Gastrocnemius medialis (tissue), 4 donors: ENCODE measurements at places on chromosomes 5 and 9. TPM values are rescaled to one million over a fixed set of nuclear protein-coding genes. Genes with fewer than 3 reads are reported as not detected.

Gene SDHA
- 237 TPM for total RNA-seq

GRCh38 chr9:92147030-92147851 lies 32.0 kb upstream of the SPTLC1 start:
- no peak overlapping the region for H3K4me3 ChIP-seq
- peaks cover 7% of the 10 kb centered on the region for H3K27me3 ChIP-seq
- no peak for DNase-seq
- peak overlapping the region; percentile 50 for H3K27ac ChIP-seq

DNA sequence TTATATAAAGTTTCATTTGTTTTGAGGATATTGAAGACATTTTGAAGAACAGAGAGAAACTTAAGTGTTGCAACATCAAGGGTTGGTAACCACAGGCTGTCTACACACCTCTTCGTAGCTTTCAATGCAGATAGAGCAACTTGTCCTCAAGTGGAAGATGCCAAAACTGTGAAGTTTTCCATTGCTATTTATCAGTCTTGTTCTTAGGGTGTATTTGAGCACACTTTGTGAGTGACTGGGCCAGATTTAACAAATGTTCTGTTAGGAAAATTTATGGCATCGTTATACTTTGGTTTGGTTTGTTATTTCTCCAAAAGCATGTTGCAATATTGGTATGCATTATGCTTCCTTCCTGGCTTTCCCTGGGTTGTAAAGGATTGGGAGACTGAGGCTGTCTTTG lies 31.6 kb downstream of the NNT start:
- no peak overlapping the region for H3K4me3 ChIP-seq
- DNase-seq: no peak
- peak overlapping the region; percentile 34 for H3K27ac ChIP-seq
- H3K36me3 ChIP-seq: no peaks in the 10 kb centered on the region
- H3K4me1 ChIP-seq: peaks cover 59% of the 10 kb centered on the region

DNA sequence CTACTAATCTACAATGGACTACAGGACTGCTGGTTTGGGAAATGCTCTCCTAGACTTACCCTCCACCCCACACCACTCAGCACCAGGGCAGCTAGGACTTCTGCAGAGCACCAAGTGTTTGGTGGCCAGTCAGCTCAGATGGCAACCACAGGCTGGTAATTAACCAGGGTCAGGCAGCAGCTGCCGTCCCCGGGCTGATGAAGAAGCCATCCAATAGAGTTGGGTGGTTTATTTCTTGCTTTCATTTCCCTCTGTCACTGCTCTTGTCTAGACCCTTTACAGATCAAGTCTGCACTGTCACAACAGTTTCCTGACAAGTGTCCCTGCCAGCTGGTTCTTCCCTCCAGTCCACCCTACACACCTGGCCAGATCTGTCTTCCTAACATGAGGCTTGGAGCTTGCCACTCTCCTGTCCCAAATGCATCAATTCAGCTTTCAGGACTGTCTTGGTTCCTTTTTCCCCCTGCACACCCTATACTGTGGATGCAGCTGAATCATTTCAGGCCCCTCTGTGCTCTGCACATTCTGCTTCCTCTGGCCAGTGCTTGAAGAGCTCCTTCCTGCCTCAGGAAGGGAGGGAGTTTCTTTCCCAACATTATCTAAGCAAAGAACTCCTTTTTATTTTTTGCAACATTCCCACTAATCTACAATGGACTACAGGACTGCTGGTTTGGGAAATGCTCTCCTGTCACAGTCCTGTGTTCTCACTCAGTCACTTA lies 30.2 kb upstream of the HSPA9 start:
- no peak overlapping the region for H3K27ac ChIP-seq
- H3K36me3 ChIP-seq: no peaks in the 10 kb centered on the region
- H3K4me3 ChIP-seq: no peak overlapping the region

DNA sequence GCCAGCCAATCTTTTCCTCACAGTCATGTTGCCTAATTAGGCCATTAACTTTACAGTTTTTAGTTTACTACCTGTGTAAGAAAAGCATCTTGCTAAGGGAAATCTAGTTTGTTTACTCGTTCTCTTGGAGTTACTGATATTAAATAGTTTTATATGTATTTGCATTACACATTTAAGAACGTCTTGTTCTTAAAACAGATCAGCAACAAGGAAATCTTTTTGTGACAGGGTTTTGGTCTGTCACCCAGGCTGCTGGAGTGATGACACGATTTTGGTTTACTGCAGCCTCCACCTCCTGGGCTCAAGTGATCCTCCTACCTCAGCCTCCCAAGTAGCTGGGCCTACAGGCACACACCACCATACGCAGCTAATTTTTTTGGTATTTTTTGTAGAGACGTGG lies 29.2 kb upstream of the MSH3 start:
- no peak overlapping the region for H3K27ac ChIP-seq
- no peaks in the 10 kb centered on the region for H3K36me3 ChIP-seq

- peak overlapping the region; percentile 62 for H3K4me3 ChIP-seq
- peak; percentile 13 for DNase-seq
- H3K36me3 ChIP-seq: no peaks in the 10 kb centered on the region
- H3K27ac ChIP-seq: peak overlapping the region; percentile 68
- no peaks in the 10 kb centered on the region for H3K27me3 ChIP-seq
These were observed 99.8 kb downstream of the EFNA5 start for GRCh38 chr5:107570805-107571531.

DNA sequence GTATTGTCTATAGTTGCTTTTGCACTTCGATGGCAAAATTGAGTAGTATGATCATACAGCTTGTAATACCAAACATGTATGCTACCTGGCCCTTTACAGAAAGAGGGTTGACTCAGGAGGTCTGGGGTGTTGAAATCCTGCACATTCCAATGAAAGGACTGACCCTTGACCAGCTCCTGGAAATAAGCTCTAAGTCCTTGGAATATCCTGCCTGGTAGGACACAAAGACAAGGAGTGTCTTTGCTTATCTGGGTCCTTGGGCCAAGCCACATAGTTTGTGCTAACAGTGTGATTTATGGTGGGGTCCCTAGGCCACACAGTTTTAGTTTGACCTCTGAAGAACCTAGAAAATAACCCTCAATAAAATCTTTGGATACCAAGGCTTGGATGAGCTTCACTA lies 89.3 kb upstream of the FTMT start:
- no peaks in the 10 kb centered on the region for H3K36me3 ChIP-seq
- DNase-seq: no peak
- H3K4me1 ChIP-seq: no peaks in the 10 kb centered on the region
- H3K27ac ChIP-seq: no peak overlapping the region

GRCh38 chr5:139306628-139307379 lies 13.3 kb downstream of the MATR3 start:
- peak overlapping the region; percentile 35 for H3K27ac ChIP-seq
- H3K36me3 ChIP-seq: no peaks in the 10 kb centered on the region
- no peaks in the 10 kb centered on the region for H3K27me3 ChIP-seq
- peaks cover 96% of the 10 kb centered on the region for H3K4me1 ChIP-seq

GRCh38 chr5:56812110-56812509 lies 3.2 kb upstream of the MAP3K1 start:
- no peaks in the 10 kb centered on the region for H3K27me3 ChIP-seq
- no peaks in the 10 kb centered on the region for H3K36me3 ChIP-seq
- DNase-seq: no peak
- H3K27ac ChIP-seq: no peak overlapping the region
- H3K4me3 ChIP-seq: no peak overlapping the region

DNA sequence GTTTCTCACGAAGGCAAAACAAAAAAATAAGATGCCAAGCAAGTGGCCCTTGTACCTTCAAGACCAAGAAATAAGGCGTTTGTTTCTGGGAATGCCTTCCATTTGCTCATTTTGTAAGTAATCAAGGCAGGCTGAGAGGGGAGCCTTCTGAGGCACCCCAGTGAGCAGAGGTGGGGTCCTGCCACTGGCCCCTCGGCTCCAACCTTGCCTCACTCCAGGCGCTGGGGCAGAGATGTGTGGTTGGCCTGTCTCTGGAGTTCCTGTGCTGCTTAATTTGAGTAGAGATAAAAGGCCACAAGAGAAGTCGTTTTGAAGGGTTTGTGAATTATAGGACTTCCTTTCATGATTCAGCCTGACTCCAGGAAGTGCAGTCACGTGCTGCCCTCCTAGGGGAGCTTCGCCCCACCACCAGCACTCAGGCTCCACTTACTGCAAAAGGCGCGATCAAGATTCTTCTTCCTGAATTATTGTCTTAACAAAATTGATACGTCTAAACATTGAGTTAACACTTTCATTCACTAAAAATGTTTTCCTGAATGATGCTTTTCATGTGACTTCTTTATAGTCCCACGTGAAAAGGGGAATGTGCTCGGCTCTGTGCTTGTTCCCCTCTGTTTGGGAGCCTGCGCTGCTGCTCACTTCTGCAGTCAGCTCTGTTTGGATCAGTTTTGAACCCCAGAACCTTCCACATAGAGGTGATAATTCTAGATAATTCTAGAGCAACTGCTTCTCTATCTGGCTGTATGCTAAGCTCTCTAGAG lies 13.7 kb downstream of the SYK start:
- H3K27me3 ChIP-seq: no peaks in the 10 kb centered on the region
- no peak overlapping the region for H3K27ac ChIP-seq
- H3K36me3 ChIP-seq: no peaks in the 10 kb centered on the region
- no peaks in the 10 kb centered on the region for H3K4me1 ChIP-seq
- no peak for DNase-seq
- H3K4me3 ChIP-seq: no peak overlapping the region
